ENCODE measurements at places on chromosomes 4 and X.

- DNase-seq = no peak
Observed at GRCh38 chr4:3630136-3630597, 97.9 kb upstream of the LRPAP1 start.

- no peak for DNase-seq
Observed at GRCh38 chrX:124239911-124240310, 92.5 kb upstream of the TEX13D start.

- no peak for DNase-seq
Observed at GRCh38 chrX:20511792-20512191, 245.1 kb upstream of the RPS6KA3 start.

DNA sequence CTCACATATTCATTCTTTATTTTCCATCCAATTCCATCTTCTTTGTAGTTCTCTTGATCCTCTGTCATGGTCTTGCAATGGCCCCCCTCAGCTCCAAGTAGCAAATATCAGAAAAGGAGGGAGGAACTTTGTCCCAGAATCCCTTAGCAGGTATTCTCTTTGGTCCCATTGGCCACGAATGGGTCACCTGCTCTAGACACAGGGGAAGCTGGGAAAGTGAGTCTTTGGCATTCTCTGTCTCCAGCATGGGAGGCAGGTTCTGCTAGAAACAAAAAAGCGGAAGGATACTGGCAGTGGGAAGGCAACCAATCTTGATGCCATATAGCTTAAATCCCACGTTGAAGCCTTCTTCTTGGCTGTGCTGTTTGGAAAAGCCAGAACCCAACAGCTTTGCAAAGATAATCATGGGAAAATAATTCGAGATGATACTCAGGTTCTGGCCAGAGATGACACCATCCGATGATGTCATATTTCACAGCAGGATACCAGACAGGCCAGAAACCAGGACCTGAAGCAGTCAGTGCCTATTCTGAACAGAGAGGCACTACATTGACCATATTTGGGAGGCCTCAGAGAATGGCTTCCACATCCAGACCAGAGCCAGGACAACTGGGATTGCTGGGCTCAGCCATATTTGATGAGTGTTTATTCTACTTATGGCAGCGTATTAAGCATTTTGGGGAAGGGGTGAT lies 110.4 kb upstream of the ATXN3L start:
- no peak for DNase-seq

GRCh38 chrX:132744470-132744869 lies 214.0 kb downstream of the HS6ST2 start:
- DNase-seq = no peak

GRCh38 chr4:93334003-93334402 lies 494.6 kb upstream of the ATOH1 start:
- no peak for DNase-seq

DNA sequence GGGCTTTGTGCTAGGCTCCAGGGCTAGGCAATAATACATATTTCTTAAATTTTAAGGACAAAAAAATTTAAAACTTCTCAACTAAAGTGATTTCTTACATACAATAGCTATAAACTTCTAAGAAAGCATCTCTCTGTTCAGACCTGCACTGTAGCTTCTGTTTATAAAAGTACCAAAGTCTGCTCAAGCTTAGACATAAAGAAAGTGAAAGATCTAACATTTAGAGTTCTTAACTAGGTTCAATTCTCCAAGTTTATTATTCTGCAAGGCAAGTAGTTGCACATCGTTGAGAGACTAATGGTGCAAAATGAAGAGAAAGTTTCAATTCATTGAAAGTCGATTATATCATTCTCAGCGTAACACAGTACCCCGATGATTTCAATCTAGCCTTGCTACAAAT lies 857.4 kb upstream of the HTR2C start:
- DNase-seq = no peak

DNA sequence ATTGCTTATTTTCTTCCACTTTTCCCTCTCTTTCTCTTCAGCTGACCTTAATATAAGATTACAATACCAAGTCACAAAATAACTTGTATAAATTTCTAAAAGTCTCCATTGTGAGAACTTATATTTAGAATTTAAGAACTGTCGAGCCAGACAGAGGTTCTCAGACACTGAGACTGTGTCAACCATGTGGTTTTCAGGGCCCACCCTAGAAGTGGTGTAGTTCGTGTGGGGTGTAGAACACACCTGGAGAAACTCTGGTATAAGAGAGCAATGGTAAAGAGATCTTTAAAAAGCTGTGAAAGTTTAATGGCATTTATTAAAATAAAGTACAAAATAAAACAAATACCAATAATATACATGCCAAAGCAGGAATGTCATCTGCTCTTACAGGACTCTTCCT lies 19.7 kb downstream of the CPEB2 start:
- DNase-seq = no peak

DNA sequence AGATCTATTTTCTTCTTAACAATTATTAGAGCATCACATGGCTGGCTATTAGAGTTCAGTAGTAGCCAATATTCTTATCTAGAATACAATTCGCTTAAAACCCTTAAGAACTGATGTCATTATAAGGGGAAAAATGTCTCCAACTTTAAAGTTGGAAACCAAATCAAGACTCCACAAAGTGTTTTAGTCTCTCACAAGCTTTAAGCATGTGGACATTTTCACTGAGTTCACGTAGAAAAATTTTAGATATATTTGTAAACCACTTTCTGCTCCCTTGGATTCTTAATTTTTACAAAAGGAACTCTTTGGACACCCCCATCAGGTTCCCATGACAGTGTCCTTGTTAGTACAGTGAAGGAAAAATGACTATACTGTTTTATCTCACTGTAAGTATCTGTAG lies 123.9 kb upstream of the NAP1L5 start:
- no peak for DNase-seq

GRCh38 chr4:104593019-104593418 lies 98.3 kb upstream of the CXXC4 start:
- DNase-seq = no peak

GRCh38 chr4:169815606-169816005 lies 57.9 kb upstream of the HPF1 start:
- DNase-seq = no peak

DNA sequence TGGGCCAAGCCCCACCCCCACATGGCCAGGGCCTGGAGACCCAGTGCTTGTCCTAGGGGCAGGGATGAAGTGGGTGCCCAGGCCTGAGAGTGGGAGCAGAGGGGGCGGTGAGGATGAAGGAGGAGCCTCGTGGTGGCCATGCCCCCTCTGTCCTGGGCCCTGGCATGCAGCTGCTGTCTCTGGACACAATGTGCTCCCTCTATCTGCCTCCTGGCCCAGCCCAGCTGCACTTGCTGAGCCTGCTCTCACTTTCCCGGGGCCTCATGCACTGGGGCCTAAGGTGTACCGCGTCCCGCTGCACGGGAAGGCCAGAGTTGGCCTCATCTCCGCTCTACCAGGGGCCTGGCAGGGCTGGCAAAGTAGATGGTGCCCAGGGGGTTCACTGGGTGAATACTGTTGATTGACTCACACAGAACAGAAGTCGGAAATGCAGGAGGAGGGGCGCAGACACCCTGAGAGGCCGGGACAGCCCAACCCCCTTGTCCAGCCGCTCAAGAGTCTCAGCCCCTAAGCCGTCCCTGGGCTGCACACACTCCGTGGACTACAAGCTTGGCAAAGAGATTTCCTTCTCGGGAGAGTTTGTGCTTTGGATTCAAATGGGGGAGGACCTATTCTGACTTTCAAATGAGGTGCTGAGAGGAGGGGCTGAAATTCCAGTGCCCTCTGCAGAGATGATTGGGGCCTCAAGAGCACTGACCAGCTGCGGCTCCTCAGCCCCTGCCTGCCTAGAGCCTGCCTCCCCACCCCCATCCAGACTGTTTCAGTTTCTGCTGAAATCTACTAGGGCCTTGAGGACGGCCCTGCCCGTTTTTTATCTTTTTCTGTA lies 112.4 kb downstream of the PSAPL1 start:
- DNase-seq = no peak

All from activated CD8-positive, alpha-beta memory T cell treated with anti-CD3 and anti-CD28 coated beads for 1 hour (primary cell).